ENCODE measurements at places on chromosomes 11 and 22.

GRCh38 chr11:1844221-1845094 is 5.7 kb downstream of the TNNI2 start:
- DNase-seq: peak; percentile 61

DNA sequence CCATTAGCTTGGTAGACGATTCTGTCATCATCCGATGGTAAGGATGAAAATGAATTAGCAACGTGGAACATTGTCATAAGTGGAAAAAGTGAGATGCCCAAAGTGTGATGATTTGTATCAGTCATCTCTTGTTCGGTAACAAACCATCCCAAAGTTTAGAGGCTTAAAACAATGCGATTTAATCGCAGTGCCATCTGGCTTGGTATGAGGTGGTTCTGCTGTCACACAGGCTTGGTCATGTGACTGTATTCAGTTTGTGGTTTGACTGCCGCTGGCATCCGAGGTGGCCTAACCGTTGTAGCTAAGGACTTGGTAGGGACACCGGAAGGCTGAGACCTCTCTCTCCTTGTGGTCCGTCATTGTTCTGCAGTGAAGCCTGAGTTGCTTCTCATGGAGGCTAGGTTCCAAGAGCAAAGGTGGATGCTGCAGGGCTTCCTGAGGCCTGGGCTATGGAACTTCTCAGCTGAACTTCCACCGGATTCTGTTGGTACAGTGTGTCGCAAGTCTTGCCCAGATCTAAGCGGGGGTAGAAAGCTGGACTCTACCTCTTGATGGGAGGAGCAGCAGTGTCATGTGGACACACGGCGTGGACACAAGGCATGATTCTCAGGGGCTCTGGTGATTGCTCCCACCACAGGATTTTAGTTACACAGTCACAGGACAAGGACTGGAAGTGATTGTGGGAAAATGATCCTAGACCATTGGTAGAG is 36.3 kb downstream of the BCR start:
- peak; percentile 98 for DNase-seq

DNA sequence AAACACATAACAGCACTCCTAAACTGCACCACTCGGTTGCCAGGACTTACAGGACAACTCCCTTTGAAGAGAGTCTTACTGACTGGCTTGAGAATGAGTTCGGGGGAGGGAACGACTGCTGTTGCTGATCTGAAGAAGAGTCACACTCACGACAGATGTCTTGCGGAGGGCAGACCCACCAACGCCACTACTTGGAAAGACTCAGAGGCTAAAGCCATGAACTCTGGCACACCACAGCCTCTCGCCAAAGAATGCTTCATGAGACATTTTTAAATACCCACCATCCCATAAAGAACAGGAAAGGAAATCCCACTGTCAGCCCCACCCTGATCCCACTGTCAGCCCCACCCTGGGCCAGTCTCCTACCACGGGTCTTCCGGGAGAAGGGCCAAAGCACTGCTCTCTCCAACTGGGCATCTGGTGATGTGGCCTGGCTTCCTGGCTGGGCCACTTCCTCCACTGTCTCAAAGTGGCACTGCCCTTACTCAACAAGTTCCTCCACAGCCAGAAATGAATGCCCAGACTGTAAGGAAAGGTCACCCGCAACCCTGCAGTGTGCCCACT is 73.6 kb downstream of the MICAL3 start:
- DNase-seq: no peak

DNA sequence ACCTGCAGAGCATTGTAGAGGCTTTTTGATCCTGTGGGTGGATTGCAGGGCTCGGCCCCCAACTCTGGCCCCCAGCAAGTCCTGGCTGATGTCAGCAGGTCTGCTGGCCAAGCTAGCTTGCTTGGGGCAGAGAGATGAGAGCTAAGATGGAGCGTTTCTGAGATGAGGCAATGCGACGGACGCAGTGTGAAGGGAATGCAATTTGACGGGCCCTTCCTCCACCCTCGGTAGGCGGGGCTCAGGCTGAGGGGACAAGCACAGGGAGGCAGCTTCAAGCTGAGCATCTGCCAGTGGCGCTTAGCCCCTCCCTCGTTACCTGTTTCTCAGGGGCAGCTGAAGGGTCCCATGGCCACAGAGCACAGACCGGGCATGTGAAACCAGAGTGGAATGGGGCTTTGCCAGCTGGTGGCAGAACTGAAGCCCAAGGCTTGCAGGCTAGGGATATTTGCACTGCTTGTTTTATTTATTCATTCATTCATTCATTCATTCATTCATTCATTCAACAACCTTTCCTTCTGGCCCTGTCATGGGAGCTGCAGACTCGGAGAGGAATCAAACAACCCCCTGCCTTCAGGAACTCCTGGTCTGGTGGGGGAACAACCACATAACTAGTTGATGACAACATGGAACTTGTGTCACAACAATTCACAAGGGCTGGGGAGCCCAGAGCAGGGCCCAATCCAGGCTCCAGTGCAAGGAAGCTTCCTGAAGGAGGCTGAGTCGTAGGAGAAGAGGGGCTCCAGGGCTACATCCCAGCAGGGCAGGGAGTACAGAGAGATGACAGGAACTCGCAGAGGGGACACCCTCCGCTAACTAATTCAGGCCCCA is 66.8 kb downstream of the THAP12 start:
- no peak for DNase-seq

- DNase-seq: no peak
Observed at GRCh38 chr11:68061508-68061907, 22.7 kb downstream of the TCIRG1 start.

- DNase-seq: no peak
Observed at GRCh38 chr22:30598986-30599385, 7.3 kb upstream of the PES1 start.

All from AML-193 (cell line).